ENCODE measurements at places on chromosomes 11 and 22.

- DNase-seq: no peak
Measured at GRCh38 chr22:49727191-49727880, 100.3 kb downstream of the BRD1 start.

DNA sequence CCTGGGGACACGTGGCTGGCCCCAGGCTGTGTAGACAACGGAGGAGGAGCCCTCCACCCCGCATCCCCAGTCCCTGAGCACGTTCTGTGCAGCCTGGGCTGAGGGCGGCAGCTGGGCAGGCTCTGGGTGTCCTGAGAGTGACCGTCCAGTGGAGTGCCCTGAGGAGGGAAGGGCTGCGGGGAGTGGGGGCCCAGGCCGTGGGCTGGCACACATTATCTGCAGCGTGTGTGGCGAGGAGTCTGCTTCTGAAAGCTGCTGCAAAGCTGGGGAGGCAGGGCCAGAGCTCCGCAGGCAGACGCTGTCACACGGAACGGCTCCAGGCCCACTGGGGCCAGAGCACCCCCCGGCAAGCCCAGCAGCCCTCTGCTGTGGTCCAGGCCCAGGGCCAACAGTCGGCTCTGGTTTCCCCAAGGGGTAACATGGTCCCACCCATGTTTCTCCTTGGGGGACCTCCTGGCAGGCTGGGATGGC, 835 bp upstream of the ANO9 start:
- DNase-seq: no peak

- no peak for DNase-seq
Measured at GRCh38 chr11:130606781-130607511, 158.5 kb downstream of the ADAMTS15 start.

GRCh38 chr11:80816966-80817365, 1376.1 kb upstream of the TENM4 start:
- no peak for DNase-seq

DNA sequence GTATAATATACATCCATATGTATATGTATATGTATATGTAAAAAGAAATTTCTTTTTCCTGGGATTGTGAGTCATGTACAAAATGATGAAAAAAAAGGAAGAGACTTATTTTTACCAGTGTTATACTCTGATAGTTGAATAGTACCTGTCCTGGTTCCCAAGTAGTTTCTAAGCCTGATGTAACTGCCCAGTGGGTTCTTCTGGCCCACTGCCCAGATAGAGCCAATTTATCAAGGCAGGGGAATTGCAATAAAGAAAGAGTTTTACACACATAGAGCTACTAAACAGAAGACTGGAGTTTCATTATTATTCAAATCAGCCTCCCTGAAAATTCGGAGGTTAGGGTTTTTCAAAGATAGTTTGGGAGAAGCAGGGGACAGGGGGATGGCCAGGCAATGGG, 29.1 kb upstream of the NARS2 start:
- DNase-seq: no peak

DNA sequence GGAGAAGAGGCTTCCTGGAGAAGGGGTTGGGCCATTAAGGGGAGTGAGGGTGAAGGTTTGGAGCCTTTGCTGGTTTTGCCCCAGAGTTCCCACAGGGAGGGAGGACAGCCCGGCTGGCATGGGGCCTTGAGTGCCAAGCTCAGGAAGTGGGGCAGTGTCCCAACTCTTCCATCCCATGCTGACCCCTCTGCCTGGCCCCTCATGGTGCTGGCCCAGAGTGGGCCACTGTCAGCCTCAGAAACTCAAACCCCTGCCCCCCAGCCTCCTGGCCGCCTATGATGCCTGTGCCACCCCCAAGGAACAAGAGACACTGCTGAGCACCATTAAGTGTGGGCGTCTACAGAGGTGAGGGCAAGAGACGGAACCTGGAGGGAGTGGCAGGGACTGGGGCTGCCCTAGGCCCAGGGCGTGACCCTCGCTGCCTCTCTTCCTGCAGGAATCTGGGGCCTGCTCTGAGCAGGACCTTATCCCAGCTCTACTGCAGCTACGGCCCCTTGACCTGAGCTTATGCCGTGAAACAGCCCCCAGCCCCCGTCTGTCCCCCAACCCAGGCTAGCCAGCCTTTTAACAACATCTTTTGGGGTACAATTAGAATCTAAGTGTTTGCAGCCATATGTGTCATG, 5.4 kb downstream of the MUS81 start:
- DNase-seq: no peak

All from NCI-H510A (cell line).